ENCODE measurements at places on chromosomes 3 and 15.

DNA sequence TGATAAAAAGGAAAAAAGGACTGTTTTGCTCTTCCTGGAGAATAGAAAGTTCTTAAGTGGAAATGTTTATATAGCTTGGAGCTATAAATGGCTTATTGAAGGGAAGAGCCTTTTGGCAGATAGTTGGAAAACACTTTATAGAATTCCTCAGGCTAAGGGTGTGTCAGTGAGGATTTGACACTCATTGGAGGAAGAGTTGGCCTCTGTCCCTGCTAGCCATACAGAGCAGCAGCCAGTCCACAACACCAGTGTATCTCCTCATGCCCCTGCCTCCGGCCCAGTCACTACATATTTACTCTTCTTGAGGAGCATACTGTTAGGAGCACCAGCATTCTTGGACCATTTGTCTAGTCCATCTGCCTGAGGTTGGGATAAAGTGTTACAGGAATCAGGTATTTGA lies 36.2 kb downstream of the KLHL18 start:
- no peak for DNase-seq

DNA sequence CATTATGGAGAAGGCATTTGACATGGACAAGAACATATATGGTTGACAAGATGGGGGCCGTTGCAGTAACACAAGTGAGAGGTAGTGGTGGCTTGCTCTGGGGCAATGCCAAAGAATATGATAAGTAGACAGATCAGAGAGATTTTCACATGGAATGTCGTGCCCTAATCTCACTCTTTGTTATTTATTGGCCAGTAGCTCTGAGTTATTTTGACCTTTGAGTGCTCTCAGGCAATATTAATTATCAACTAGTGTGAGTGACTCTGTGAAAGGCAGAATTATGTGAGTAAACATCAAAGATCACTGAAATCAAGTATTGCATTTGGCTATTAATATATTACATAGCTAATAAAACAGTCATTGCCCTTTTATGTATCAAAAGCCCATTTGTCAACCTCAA lies 164.9 kb upstream of the ADAMTS9 start:
- no peak for DNase-seq

DNA sequence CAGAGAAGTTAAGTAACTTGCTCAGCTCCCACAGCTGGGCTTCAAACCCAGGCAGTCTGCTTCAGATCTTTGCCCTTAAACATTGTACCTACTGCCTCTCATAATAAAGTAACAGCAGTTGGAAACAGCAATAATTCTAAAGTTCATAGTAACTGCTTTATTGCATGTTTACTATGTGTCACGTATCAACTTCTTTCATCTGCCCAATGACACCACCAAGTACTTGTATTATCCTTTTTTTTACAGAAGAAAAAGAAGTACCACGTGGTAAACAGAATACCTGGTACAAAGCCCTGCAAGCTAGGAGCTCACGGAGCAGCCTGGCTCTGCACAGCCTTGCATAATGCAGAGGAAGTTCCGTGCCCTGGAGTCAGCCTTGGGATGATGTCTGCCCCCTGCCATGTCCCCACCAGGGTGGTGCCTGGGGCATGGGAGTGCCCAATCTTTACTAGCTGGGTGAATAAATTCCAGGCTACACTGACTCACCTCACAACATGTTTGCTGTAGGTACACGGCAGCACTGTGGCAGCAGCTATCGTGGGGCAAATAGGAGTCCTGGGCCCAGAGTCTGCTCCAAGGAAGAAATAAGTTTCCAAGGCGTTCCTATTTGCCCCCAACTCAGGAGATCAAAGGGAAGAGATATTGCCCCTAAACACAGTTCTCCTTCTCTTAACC lies 77.2 kb downstream of the LDHAL6B start:
- no peak for DNase-seq

GRCh38 chr3:33426068-33426467 lies 14.1 kb downstream of the UBP1 start:
- no peak for DNase-seq

DNA sequence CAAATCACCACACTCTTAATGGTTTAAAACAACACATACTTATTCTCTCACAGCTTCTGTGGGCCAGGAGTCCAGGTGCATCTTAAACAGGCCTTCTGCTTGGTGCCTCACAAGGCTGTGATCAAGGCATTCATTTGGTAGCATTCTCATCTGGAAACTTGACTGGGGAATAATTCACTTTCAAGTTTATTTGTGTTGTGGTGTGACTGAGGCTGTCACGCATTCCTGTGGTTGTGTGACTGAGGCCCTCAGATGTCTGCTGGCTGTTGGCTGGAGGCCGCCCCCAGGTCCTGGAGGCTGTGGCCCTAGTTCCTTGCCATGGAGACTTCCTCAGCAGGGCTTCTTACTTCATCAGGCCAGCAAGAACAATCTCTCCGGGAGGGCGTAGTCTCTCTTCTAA lies 16.9 kb upstream of the FAM3D start:
- no peak for DNase-seq

- DNase-seq = peak; percentile 52
Measured at GRCh38 chr15:89963301-89964231, 37.6 kb upstream of the ZNF710 start.

- no peak for DNase-seq
Measured at GRCh38 chr3:135792174-135792573, 173.4 kb upstream of the PPP2R3A start.

- no peak for DNase-seq
Measured at GRCh38 chr3:3619815-3620214, 179.4 kb upstream of the LRRN1 start.

DNA sequence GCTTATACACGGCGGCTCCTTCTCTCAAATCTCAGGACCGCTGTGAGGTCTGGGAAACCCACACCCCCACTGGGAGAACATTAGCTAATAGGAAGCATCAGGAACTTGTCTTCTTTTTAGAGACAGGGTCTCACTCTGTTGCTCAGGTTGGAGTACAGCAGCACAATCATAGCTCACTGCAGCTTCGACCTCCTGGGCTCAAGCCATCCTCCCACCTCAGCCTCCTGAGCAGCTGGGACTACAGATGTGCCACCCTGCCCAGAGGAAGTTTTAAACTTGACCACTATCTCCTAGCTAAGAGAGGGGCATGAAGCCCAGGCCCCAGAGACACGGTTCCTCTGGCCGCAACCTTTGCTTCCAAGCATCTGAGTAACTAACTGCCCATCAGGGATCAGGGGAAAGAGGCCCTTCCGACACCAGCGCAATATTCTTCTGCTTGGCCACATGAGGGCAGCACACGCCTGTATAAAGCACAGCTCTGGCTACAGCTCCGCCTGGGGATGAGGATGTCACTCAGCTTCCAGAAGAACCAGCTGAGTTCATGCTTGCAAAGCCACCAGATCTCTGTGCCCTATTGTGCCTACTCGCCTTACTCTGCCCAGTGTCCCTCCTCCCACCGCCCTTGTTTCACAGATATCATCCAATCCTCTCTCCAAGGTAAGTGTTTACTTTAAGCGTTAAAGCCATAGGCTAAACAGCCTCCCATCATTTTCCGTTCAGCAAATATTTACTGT lies 57.6 kb upstream of the SLC6A11 start:
- peak; percentile 81 for DNase-seq

DNA sequence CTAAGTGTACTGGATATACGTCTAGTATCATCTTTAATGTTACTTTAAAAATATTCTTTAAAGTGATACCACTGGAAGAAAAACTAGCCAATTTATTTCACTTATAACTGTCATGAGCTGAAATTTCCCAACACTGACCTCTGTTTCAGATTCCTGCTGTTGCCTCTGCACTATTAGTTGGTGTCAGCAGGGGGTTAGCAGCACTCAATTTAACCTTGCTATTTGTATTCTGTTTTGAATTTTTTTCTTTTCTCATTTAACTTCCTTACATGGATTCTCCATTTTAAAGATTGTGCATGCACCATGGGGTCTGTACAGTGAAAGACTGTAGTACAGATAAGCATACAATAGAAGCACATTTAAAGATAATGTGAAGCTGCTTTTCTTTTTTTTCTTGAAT lies 169.2 kb downstream of the UBE2E2 start:
- no peak for DNase-seq

DNA sequence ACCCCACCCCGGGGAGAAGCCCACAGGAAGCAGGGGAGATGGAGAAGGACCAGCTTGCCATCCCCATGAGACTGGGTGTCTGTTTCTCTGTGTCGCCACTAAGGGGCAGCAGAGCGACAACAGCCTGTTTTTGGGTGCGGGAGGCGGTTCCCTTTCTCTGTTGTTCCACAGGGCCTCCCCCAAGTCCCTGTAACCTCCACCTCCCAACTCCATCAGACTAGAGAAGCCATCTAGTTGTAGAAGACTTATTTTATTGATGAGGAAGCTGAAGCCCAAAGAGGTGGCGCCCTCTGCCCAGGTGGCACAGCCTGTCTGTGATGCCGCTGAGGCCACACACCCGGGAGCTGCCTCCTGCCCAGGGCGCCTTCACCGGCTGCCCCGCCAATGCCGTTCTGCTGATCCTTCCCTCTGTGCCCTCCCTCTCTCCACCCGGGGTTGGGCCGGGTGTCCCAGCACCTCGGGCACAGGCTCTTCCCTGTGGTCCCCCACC lies 3.9 kb upstream of the CCDC9B start:
- peak; percentile 89 for DNase-seq

- no peak for DNase-seq
Measured at GRCh38 chr3:22729212-22729611, 473.9 kb upstream of the UBE2E2 start.

DNA sequence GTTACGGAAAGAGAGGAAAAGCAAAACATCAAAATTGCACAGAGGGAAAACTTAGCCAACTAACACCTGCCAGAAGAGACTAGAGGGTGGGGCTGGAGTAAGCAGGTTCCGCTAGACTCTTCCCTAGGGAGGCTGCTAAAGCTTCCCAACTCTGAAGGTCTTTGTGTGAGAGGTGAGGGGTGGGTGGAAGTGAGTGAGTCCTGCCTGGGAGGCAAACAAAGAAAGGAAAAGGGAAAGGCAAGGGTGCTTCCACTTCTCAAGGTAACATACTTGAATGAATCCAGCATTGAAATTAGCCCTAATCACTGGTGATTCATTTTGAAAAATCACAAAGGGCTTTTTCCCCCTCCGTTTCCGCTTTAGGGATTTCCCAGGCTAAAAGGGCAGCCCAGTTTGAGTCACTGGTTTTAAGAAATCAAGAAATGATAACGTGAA lies 220.5 kb upstream of the ADAMTS9 start:
- no peak for DNase-seq

GRCh38 chr15:60605879-60606307 lies 127.0 kb upstream of the ICE2 start:
- no peak for DNase-seq

- DNase-seq = peak; percentile 87
Measured at GRCh38 chr3:71006810-71007785, 576.4 kb downstream of the FOXP1 start.

DNA sequence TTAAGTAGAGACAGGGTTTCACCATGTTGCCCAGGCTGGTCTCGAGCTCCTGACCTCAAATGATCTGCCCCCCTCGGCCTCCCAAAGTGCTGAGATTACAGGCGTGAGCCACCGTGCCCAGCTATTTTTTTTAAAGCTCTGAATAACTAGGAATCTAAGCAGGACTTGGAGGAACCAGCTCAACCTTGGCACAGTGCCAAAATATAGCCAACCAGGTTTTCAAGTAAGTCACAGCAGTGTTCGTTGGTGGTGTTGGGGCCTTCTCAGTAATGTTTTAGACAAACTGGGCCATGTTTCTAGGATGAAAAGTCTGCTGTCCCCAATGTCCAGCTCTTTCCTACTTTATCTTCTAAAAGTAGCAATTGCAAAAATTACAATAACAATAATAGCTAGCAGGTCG lies 6.4 kb upstream of the ADAM10 start:
- DNase-seq = peak; percentile 45

- DNase-seq = no peak
Measured at GRCh38 chr3:5149306-5149880, 27.3 kb downstream of the ARL8B start.

GRCh38 chr3:114362815-114363214 lies 69.0 kb downstream of the TIGIT start:
- peak; percentile 47 for DNase-seq

DNA sequence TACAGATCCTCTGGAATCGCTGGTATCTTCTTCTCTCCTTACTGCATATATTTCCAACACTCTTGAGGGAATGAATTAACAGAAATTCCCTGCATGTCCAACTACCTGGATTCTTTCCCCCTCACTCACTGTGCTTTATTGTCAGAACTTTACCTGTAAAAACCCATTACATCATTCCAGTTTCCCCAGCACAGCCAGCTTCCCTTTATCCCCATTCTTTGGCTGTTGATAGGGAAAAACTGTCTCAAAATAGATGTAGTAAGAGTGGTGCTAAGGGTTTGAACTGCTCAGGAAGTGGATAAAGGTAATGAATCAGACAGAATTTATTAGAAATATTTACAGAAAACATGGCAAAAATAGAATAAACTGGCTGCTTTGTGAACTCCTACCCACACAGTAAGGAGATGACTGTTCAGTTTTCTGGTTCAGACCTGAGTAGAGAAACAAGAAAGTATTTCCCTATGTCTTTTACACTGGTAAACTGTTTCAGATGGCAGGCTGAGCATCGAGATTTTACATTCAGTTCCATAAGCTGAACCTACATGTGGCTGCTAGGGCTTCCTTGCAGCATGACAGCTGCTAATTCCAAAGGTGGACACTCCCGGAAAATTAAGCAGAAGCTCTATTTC lies 188.4 kb downstream of the CPNE4 start:
- DNase-seq = no peak

- DNase-seq = no peak
Measured at GRCh38 chr15:52791776-52792175, 1.6 kb upstream of the ONECUT1 start.

DNA sequence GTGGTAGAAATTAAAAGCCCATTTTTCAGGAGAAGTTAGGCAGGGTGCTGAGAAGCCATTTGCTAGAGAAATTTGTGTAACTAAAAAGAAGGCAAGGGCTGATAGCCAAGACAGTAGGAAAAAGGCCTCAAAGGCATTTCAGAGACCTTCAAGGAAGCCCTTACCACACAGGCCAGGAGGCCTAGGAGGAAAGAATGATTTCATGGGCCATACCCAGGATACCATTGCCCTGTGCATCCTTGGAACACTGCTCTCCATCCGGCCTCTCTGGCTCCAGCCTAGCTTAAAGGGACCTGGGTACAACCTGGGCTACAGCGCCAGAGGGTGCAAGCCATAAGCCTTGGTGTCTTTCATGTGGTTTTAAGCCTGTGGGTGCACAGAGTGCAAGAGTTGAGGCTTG lies 193.6 kb upstream of the GRM7 start:
- DNase-seq = no peak

- DNase-seq = no peak
Measured at GRCh38 chr3:58009749-58010535, 1.7 kb downstream of the FLNB start.
